Aorta (tissue), 5 donors: ENCODE measurements at places on chromosomes 6 and 20. TPM values are rescaled to one million over a fixed set of nuclear protein-coding genes. Genes with fewer than 3 reads are reported as not detected.

GRCh38 chr6:53011979-53012378 is 16.9 kb upstream of the GSTA4 start:
- DNase-seq = no peak

GRCh38 chr6:135121434-135121833 is 59.7 kb upstream of the MYB start:
- no peak for DNase-seq

Gene CASS4
- 2.4 TPM for total RNA-seq

DNA sequence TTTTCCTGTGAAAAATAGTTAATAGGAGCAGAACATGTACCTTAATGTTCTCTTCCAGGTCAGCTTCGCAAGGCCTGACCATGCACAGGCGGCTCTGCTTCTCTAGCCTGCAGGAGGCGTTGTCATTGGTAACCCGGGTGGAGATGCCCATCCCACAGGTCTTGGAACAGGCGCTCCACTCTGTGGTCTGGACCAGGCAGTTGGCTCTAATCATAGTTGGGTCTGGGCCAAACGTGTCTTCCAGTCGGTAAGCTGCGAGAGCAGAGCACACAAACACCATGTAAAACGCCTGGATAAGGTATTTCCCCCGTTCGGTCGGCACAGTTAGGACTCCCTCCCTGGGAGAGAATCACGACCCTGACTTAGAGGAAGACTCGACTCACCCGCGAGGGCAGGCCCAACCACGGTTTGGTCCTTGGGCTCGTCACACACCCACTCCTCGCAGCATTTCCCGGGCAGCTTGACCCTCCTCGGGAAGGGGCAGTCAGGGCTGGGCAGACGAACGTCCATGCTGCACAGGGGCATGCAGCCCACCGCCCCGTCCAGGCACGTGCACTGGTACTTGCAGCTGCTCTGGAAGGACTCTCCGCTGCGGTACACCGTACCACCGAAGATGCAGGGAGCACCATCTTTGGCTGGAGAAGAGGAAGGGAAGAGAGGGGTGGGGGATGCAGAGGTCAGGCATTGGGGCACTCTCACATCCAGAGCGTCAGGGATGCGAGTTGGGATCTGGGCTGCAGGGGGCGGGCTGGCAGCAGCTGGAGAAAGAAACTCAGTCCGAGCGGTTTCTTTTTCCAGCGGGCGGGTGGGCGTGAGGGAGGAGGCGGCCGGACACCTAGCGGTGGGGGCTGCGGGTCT is 1.0 kb downstream of the CCN2 start:
- peak; percentile 88 for DNase-seq

Gene MKKS
- total RNA-seq = 12.0 TPM
